ENCODE measurements at places on chromosomes 5 and 9. TPM values are rescaled to one million over a fixed set of nuclear protein-coding genes. Genes with fewer than 3 reads are reported as not detected.

The ACTBL2 gene
- not detected for total RNA-seq

- DNase-seq: no peak
Observed at GRCh38 chr5:36573438-36573837, 33.0 kb upstream of the SLC1A3 start.

DNA sequence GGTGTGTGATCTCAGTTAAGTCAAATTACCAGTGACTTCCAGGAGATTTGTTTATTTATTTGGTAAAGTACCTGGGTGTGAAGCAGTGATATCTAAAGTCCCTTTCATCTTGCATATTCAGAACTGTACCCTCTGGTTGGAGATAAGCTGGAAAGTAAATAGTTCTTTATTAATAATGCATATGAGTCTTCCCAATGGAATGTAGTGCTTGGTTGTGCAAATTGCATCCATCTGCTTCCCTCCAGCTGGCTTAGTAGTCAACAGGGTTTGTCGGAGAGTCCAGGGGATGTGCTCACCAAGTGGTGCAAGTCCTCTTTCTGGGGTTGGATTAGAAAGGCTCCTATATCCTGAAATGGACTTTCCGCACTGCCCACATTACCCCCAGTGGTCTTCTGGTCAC, 42.0 kb downstream of the TRPM3 start:
- no peak for DNase-seq

The PCDHGA7 gene
- 0.59 TPM for total RNA-seq

DNA sequence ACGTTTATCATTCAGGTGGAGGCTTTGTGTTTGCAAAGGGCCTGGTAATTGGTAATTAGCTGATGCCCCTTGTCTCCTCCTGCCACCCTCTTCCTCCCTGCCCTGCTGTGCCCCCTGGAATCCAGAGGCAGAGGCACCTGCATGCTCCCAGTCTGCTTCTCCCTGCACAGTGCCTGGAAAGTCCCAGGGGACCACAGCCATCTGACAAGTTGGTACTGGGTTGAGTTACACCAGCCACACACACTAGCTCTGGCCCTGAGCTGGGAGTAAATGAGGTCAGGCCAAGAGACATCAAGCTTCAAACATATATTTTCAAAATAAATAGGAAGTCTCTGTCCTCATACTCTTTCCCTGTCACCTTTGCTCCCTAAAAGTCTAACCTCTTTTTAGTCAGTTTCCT, 56.3 kb downstream of the INSYN2B start:
- no peak for DNase-seq

- DNase-seq: no peak
Observed at GRCh38 chr5:116876240-116876840, 301.7 kb upstream of the SEMA6A start.

DNA sequence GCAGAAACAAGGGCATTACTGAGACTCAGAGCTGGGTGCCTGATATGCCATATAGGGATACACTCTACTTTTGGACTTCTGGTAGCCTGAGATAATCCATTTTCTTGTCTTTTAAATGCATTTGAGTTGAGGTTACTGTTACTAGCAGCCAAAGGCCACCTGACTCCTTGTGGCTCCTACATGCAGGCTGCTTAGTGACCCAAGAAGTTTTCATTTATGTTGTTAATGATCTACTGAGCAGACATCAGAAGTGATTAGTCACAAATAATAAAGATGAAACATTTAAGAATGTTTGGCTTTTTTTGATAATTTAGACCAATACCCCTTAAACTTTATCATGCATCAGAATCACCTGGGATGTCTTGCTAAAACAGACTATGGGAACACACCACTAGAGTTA, 171.6 kb upstream of the TRIM32 start:
- DNase-seq: no peak

- DNase-seq: no peak
Observed at GRCh38 chr5:139381837-139382761, 998 bp downstream of the SLC23A1 start.

Data from colonic mucosa (tissue), 4 donors.